Activated naive CD8-positive, alpha-beta T cell treated with anti-CD3 and anti-CD28 coated beads for 36 hours (primary cell): ENCODE measurements at places on chromosomes 16 and 17. TPM values are rescaled to one million over a fixed set of nuclear protein-coding genes. Genes with fewer than 3 reads are reported as not detected.

DNA sequence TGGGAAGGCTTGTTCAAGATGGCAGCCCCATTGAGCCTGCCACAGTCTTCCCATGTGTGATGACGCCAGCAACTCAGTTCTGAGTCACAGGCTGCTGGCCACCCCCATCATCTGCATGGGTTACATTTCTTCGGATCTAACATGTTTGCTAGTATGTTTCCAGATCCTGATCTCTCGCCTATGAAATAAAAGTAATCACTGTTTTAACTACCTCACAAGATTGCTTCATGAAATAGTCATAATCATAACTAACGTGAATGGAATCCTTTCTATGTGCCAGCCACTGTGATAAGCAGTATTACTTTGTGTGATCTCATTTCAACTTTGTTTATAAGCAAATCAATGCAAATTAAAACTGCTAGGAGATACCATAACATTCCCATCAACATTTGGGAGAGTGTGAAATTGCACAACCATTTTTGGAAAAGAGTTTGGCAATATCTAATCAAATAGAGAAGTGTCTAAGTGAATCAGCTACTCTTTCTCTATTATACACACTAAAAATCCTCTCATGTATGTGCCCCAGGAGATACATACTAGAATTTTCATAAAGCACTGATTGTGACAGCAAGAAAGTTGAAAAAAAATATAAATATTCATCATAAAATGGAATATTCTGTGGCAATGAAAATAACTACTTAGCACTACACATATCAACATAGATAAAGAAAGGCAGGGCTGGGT is 300.2 kb upstream of the IRX5 start:
- DNase-seq = no peak

DNA sequence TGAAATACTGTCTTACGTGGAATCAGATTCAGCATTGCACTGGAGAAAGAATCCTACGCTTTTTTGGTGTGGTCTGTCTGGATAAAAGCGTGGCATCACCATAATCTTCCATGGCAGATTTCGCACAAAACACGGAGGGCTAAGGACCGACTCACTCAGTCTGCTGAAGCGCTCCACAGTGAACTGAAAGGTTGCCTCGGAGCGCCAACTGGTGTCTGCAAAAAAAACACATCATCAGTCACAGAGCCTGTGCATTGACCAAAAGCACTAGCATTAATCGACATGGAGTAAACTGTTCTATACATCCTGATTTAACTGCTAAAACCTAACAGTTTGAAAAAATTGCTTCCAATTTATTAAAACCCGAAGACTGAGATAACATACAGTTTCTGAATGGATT is 40.5 kb downstream of the USP7 start:
- no peak for DNase-seq

DNA sequence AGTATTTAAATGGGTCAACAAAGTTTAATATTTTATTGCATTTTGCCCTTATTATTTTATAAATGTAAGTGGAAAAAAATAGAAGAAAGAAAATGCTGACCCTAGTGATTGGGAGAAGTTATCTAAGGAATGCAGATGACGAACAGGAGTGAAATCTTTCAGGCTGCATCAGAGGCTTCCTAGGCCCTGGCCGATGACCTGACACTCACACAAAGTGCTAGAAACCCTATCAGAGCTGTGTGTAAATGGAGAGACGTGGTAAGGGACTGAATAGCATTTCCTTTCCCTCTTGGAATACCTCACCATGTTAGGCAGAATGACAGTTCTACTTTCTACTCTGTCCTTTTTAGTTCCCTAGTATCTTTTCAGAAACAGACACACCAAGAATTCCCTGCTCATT is 44.9 kb upstream of the CNEP1R1 start:
- no peak for DNase-seq

Gene ALOX15
- total RNA-seq = 0.18 TPM

Gene CSH1
- total RNA-seq = not detected

Gene KRTAP3-1
- not detected for total RNA-seq

Gene SP2
- 18.8 TPM for total RNA-seq

Gene OTOP3
- not detected for total RNA-seq

Gene DRC3
- total RNA-seq = 0.18 TPM

Gene CA5A
- total RNA-seq = not detected
